ENCODE measurements at places on chromosomes 1 and 21.

GRCh38 chr21:46545363-46545762, 59.5 kb downstream of the S100B start:
- DNase-seq, result no peak

DNA sequence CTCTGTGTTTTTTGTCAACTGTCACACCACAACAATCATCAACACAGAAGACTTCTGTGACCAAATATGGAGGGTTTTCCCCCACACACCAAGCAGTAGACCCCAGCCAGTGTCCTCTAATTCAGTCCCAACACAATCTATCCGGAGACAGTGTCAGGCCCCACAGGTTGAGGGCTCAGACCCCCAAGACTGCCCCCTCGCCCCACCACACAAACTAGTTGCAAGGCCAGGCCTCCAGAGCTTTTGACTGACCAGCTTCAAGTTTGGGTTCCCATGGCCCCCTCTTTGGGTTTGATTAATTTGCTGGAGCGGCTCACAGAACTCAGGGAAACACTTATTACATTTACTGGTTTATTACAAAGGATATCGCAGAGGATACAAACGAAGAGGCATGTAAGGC, 37.2 kb downstream of the NEK2 start:
- no peak for DNase-seq

- DNase-seq, result no peak
These were observed 169.6 kb upstream of the LHX8 start for GRCh38 chr1:74964508-74965102.

- DNase-seq, result no peak
These were observed 25.6 kb upstream of the PTGFR start for GRCh38 chr1:78465143-78465542.

DNA sequence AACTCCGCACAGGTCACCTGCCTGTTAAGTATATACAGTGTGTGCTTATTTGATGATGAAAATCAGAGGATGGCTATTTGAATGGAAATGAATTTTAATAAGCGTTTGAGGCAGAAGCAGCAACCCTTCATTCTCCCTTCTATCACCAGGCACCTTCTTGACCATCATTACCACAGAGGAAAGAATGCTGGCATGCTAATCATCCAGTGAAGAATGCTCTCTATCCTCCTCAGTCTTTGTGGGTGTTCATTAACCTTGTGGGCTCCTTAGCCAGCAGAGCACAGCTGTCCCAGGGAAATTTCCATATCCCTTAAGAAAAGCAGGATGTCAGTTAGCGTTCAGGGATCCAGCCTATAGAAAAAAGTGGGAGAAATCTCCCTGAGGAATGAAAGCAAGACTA, 428.0 kb upstream of the CAMK1G start:
- no peak for DNase-seq

DNA sequence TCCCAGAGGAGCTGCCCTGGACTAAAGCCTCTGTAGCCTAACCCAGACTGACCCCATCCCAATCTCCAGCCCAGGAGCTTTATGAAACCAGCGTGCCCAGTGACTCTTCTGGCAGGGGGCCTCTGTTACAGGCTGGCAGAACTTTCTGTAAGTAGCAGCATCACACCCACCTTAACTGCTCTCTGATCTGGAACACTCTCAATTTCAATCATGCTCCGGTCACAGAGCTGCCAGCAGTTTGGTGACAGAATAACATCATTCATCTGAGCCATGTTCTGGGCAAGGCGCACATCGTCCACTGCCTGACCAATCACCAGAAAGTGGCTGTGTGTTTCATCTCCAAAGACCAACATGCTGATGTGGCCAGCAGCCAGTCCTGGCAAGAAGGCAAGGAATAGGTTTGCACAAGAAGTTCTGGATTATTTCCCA, 14.7 kb downstream of the ADCY10 start:
- DNase-seq, result no peak

GRCh38 chr21:45164124-45164511, 89.7 kb downstream of the ADARB1 start:
- DNase-seq, result no peak

DNA sequence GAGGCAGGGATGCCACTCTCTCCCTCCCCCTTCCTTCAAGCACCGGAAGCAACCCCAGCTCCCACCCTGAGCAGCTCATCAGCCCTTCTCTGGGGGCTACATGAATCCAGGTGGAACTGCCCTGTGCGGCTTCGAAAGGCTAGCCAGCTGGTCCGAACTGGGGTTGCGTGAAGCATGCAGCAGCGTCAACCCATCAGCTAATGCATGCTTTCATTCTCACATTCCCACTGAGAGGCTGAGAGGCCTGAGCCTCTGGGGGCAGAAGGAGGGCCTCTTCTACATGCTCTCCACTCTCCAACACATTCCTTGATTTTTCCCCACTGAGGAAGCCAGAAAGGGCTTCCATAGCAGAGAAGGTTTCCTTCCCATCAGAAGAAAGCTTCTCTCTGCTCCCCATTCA, 5.6 kb downstream of the RXRG start:
- no peak for DNase-seq

- no peak for DNase-seq
These were observed at the start of gene SYPL2 for GRCh38 chr1:109466452-109467300. Gene SYPL2 (plus strand): TSS chr1:109466546. CDS start chr1:109466844, 298 bp downstream.

DNA sequence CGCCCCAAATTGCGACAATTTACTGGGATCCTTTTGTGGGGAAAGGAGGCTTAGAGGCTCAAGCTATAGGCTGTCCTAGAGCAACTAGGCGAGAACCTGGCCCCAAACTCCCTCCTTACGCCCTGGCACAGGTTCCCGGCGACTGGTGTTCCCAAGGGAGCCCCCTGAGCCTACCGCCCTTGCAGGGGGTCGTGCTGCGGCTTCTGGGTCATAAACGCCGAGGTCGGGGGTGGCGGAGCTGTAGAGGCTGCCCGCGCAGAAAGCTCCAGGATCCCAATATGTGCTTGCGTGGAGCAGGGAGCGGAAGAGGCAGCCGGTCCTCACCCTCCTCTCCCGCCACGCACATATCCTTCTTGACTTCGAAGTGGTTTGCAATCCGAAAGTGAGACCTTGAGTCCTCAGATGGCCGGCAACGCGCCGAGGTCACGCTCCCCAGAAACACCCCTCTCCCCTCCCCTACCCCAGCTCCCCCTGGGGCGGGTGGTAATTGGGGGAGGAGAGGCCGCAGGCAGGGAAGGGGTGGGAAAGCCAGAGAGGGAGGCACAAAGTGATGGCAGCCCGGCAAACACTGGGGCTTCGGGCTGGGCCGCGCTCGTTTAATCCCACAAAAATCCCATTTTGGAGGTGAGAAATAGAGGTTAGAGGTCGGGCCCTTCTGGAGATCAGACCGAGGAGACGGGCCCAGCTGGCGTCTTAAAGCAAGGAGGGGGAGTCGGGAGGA, 6.2 kb downstream of the SIM2 start:
- no peak for DNase-seq

GRCh38 chr1:160646180-160646579, 664 bp downstream of the SLAMF1 start:
- DNase-seq, result no peak

GRCh38 chr1:28296401-28297261, 32.2 kb upstream of the MED18 start:
- no peak for DNase-seq

GRCh38 chr1:226609836-226610455, 61.4 kb downstream of the STUM start:
- DNase-seq, result no peak

DNA sequence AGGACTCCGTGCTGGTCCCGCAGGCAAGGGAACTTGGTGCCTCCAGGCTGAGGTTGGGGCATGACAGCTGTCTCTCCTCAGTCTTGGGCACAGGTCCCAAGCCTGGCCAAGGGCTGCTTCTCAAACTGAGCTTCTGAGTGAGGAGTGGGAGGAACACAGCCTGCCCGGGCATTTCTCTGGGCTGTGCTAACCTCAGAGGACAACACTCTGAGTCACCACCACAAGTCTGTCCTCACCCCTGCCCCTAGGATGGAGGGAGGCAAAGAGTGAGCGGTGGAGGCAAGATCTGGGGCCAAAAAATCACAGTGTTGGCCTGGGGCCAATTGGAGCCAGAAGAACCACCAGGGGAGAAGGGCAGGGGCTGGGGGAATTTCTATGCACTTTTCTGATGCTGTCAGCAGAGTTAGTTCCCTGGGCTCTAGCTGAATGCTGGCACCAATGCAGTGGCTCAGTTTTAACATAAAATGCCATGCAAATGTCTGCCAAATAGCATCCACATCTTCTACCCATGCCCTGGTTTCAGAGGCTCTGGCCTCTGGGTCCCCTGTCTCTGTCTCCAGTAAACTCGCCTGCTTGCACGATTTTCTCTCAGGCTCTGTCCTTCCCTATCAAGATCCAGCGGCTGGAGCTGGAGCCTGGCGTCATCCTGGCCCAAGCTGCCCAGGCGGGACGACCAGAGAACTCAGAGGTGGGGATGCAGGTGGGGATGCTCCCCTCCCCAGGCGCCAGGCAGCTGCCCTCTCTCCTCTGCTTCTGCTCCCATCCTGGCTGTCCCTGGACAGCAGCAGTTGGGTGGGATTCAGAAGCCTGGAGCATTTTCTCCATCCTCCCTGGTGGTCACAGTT, 11.0 kb upstream of the CDK18 start:
- DNase-seq, result no peak

DNA sequence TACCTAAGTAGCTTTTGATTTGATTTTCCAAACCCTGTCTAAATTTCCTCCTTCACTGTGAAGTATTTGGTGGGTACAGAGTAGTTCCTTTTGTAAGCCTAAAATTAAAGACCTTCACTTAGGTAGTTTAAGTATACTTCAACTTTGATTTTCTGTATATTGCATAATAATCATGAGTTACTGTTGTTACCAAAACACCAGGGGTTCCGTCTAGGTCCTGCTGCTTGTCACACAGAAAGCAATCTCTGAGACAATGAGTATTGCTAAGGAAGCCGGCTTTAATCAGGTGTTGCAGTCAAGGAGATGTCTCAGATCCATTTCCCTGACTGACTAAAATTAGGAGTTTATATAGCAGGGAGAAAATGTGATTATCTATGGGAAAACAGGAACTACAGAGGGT, 15.3 kb downstream of the RPS6KC1 start:
- no peak for DNase-seq

DNA sequence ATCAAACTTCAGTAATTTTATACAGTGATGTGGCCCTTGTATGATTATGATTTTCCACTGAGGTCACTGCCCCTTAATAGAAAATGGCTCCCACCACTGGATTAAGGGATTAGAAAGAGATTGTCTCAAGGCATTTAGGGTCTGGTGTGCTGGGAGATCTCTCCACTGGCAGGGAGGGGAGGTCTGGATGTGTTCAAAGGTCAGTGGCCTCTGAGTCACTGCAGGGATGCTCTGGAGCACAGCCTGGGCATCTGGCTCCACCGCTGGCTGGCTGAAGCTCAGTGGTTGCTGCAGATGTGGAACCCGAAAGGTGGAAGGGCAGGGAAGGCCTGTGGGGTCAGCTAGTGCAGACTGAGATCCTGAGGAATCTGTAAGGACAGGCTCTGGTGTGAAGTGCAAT, 18.3 kb upstream of the CHI3L1 start:
- no peak for DNase-seq

DNA sequence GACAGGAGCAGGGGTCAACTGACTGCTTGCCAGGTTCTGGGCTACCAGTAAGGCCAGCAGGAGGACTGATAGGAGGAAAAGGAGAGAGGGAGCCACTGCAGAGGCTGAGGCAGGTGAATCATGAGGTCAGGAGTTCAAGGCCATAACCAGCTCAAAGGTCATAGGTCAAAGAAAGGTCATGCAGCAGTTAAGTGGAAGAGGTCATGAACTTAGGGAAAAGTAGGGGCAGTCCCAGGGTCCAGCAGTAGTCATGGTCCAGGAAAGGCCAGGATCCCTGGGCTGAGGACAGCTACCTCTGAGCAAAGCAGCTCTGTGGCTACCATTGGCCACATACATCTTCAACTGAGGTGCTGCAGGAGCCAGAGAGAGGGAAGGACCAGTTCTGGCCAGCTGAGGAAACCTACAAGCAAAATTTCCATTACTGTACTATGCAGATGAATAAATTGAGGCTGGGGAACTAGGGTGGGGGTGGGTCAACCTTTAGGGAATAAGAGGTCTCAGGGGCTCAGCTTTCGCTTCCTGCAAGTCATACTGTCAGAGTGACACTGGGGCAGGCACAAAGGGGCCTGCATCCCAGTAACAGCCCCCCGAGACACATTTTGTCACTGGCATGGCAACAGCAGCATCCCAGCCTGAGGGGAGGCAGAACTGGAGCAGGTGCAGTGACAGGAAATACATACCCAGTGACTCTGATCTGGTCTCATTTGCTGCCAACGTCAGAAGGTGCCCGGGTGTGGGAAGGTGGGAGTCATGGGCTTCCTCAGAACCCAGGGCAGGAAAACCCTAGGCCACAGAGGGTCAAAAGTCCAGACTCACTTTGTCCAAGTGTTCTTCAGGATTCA, 5.2 kb upstream of the INPP5B start:
- no peak for DNase-seq

DNA sequence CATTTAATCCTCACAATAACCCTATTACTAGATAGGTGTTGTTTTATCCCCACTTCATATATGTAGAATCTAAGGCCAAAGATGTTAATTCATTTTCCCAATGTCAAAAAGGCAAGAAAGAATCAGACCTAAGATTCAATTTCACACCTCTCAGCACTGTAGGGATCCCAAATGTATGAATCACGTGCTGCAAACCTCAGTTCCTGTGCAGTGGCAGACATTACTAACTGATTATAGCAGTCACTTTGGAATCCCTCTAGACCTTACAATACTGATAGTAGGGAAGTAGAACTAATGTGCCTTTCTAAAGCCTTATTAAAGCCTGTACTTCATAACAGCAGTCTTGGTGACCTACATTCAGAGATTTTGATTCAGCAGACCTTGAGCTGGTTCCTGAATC, 2.3 kb downstream of the C1orf87 start:
- no peak for DNase-seq

DNA sequence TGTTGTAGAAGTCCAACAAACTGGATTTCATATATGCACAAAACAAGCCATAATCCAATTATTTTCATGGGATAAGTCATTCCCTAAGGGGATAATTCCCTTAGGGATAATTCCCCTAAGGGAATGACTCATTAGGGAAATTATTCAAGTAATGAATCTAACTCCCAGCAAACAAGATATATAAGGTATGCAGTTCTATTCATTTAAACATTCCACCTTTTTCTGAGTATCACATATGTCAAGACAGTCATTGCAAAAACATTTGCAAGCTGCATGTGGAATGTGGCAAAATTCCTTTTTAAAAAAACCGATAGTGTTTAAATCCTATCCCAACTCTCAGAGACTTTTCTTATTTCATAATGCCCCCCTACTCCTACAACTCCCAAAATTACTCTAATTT, 131.2 kb downstream of the AKT3 start:
- DNase-seq, result no peak

- DNase-seq, result no peak
These were observed 2.0 kb upstream of the ENAH start for GRCh38 chr1:225654688-225655508.

DNA sequence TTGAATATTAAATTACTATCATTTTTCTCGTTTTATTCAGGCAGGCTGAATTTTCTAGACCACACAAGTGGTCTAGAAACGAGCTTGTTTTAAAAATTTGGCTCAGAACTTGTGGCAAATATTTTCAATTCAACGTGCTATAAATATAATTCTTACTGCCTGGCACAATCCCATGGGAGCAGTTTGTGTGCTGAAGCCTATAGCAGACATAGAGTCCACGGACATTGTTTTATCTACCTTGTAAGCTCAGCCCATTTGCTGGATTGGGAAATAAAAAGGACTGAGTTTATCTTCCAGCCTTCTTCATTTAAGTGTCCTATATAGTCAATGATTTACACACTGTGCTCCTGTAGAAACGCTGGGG, 103.4 kb downstream of the ZBTB18 start:
- DNase-seq, result no peak

Data from CD4-positive, alpha-beta T cell treated with Interleukin-12 subunit alpha and Interleukin-12 subunit beta, for 1 hour (primary cell).